SW480 (cell line): ENCODE measurements at places on chromosomes 12 and 14.

- DNase-seq, result no peak
Observed at GRCh38 chr12:67484791-67485480, 163.6 kb upstream of the DYRK2 start.

DNA sequence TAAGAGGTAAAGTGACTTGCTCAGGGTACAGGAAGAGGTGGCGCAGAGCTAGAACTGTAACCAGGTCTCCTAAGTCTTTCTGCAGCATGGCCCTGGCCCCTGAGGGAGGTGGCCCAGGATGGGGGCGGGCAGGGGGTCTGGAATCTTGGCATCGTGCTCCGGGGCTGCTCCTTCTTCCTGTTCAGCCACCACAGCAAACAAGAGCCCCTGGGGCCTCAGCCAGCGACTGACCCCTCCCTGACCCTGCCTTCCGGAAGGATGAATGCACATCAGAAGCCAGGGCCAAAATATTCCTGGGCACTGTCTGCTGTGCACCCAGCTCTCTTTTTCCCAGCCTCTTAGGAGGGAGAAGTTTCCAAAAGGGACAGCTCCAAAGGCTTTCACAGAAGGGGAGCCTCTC, 242.8 kb downstream of the DPF3 start:
- DNase-seq, result no peak

DNA sequence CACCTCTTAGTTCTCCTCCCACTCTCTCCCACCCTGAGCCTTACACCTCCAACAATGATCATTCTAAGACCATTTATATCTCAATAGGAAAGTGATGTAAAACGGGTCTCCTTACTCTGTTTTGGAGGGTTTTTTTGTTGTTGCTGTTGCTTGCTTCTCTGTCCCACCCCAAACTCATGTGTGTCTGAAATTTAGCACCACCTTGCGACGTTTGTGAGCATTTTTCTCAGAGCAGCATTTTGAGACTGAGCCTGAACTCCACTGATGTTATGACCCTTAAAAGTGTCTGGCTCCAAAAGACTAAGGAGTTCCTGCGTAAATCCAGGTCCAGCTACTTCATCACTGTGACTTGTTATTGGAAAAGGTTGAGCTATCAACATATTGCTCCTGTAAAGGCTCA, 155.0 kb downstream of the DAD1 start:
- DNase-seq, result no peak

- no peak for DNase-seq
Observed at GRCh38 chr14:104030958-104031357, 54.5 kb upstream of the ASPG start.

- DNase-seq, result no peak
Observed at GRCh38 chr12:100186071-100186470, 14.5 kb upstream of the ACTR6 start.

DNA sequence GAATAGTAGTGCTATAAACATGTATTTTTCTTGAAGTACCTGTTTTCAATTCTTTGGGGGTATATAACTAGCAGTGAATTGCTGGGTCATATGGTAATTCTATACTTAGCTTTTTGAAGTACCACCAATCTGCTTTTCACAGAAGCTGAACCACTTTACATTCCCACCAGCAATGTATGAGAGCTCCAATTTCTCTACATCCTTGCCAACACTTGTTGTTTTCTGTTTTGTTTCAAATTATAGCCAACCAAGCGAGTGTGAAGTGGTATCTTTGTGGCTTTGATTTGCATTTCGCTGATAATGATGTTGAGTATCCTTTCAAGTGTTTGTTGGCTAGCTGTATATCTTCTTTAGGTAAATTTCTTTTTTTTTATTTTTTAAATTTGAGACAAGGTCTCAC, 95.7 kb downstream of the PAPLN start:
- no peak for DNase-seq

- DNase-seq, result peak; percentile 99
Observed at GRCh38 chr12:52203079-52203921, 11.5 kb upstream of the KRT80 start.

- peak; percentile 51 for DNase-seq
Observed at GRCh38 chr14:73787486-73788316, 63.9 kb upstream of the PTGR2 start.

- DNase-seq, result peak; percentile 70
Observed at GRCh38 chr12:120013659-120014380, 24.8 kb downstream of the BICDL1 start.

- no peak for DNase-seq
Observed at GRCh38 chr12:78189656-78190055, 359.0 kb downstream of the NAV3 start.

DNA sequence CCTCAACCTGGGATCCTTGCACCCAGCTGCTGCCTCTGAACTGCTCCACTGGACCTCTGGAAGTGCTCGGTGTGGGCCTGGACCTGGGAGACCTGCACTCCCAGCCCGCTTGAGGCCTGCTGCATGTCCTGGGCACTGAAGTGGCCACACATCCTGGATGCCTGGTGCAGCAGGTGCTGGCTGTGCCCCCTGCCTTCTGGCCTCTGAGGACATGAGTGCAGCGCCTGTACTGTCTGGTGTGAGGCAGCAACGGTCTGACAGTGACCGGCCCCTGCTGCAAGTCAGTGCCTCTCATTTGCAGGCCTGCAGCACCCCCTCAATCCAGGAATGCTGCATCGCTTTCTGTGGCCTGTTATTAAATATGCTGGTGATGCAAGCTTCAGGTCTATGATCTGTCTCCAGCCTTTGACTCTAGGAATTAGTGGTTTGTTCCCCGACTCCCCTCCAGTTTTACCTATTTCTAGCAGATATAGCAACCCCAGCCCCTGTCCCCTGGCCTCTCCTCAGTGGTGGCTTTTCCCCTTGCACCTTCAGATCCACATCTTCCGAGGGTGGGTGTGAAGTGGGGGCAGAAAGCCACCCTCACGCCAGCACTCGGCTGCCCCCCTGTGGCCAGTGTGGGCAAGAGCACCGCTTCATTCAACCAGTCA, 3.6 kb downstream of the SMIM41 start:
- DNase-seq, result peak; percentile 54

DNA sequence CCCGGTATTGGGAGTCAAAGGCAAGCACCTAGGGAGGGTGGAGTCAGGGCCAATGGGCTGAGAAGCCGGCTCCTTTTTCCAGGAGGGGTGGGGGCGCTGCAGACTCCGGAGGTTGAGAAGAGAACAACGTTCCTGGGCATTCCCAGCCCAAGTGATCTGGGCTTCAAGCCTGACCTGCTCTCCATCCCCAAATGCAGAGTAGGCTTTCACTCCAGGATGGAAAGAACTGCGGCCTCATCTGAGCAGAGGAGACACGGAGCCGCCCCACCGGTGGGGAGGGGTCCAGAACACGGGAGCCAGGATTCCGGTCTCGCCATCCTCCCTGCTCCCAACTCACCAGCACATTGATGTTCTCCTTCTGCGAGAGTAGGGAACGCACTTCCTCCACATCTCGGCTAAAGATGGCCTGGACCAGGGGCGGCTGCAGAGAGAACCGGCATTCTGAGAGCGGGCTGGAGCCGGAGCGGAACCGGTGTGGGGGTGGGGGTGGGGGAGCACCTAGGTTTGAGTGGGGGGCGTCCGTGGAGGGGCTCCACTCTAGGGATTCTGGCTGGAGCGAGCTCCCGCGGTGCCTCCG, 605 bp downstream of the ANKRD52 start:
- DNase-seq, result no peak

GRCh38 chr12:75481013-75481705, 604 bp downstream of the GLIPR1 start:
- no peak for DNase-seq

GRCh38 chr14:85535991-85536832, 6.3 kb downstream of the FLRT2 start:
- no peak for DNase-seq

- DNase-seq, result no peak
Observed at GRCh38 chr14:103329401-103330347, 4.4 kb upstream of the EIF5 start.

GRCh38 chr14:99654235-99654985, 9.5 kb downstream of the HHIPL1 start:
- no peak for DNase-seq

DNA sequence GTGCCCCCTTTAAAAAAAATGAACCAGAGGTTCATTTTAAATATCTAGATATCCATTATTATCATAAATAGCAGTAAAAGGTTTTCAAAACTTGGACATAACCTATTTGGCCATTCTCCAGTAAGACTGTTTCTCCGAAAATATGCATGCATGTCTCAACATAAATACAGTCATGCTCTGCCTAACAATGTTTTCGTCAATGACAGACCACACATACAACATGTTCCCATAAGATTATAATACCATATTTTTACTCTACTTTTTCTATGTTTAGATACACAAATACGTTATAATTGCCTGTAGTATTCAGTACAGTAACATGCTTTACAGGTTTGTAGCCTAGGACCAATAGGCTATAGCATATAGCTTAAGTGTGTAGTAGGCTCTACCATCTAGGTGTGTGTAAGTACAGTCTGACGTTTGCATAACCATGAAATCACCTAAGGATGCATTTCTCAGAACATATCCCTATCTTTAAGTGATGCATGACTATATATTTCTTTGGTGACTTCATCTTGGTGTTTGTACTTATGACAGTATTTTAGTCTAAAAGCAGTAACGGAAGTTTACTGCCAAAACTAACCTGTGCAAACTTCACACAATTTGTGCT, 3.2 kb downstream of the TMEM19 start:
- DNase-seq, result no peak
